ENCODE measurements at places on chromosomes 11 and 22.

DNA sequence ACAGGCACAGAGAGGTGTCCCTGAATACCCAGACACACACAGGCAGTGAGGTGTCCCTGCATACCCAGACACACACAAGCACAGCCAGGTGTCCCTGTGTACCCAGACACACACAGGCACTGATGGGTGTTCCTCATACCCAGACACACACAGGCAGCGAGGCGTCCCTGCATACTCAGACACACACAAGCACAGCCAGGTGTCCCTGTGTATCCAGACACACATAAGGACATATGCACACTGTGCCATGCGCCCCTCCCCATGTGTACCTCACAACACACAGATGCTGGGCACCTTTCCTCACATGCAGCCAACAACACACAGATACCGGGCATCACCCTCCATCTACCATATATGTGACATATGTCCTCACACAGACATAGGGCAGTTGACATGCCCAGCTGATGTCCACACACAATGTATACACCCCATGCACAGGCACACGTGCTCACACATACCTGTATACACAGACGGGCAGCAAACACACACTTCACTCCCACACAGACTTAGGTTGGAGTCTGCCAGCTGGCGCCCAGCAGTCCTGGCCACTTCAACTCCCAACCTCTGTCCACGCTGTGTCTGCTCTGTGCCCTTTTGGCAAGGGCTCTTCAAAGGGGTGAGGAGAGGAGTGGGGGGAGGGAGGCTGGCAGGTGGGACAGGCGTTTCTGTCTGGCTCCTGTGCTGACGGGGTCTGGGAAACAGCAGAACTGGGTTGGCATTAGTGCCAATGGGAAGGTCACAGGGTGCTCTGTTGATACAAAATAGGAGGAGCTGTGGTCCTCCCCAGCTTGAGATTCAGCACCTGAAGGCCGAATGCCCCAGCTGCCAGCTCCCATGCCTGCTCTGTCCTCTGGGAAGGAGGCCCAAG is 69.4 kb upstream of the ALX4 start:
- DNase-seq = no peak

DNA sequence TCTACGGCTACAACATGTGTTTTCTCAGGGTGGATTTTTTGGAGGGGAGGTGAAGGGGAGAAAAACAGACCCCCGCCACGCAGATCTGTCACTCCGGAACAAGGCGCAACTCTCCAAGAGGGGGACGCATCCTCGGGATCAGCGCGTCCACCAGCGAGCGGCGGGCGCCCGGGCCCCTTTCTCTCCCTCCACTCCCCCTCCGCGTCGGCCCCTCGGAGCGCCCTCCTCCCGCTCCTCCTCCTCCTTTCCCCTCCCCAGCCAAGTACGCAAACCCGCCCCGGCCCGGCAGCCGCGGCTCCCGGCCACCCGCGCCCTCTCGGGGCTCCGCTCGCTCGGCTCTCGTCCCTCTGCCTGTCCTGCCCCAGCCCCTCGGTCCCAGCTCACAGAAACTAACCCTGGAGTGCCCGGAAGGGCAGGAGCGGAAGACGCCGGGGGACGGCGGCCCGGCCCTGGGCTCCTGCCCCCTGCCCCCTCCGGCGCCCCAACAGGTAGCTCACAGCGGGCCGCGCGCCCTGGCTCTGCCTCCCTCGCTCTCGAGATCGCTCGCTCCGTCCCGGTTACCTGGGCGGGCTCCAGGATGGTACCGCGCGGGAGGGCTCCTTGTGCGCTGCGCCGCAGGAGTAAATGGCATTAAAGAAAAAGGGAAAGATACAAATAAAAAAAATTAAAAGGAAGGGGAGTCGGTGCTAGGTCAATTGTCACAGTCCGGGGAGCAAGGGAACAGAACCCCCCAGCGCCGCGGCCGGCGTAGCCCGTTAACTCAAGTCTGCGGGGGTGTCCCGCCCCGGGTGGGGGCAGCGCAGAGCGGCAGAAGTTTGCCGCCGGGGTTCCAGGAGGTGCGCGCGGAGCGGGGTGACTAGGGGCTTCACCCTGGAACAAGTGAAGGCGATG is 131.4 kb upstream of the C11orf58 start:
- no peak for DNase-seq

GRCh38 chr22:31897842-31898805 is 46.2 kb upstream of the YWHAH start:
- DNase-seq = no peak

GRCh38 chr11:133082841-133083488 is 449.3 kb downstream of the OPCML start:
- DNase-seq = no peak

- no peak for DNase-seq
Observed at GRCh38 chr11:103662880-103663279, 373.6 kb upstream of the DDI1 start.

GRCh38 chr11:108693852-108694251 is 29.0 kb downstream of the DDX10 start:
- no peak for DNase-seq

- DNase-seq = no peak
Observed at GRCh38 chr11:24524156-24524555, 27.3 kb downstream of the LUZP2 start.

GRCh38 chr22:30694171-30694639 is 469 bp upstream of the OSBP2 start:
- DNase-seq = peak; percentile 56

- DNase-seq = no peak
Observed at GRCh38 chr11:94961255-94961654, 12.1 kb downstream of the CWC15 start.

DNA sequence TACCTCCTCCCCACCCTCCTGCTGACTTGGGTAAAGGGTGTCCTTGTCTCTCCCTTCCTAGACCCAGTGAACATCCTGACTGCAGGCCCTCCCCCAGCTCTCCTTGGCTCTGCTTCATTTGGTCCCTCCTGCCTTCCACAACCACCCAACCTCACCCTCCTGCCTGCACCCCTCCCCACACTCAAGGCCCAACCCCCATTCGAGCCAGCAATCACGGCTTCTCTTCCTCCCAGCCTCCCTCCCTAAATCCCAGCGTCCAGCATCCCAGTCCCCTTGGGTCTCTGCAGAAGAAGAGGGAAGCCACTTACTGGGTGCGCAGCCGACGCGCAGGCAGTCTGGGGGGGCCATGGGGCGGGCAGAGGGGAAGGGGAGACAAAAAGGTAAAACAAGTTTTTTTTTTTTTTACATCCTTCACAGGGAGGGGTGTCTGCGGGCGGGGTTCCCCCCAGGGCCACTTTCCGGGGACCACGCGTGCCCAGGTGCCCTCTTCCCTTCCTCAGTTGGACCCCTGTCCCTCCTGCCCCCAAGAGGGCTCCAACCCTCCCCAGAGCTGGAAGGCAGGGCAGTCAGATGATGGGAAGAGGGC is 62.5 kb downstream of the SLC22A12 start:
- DNase-seq = no peak

GRCh38 chr11:102936864-102937509 is 18.5 kb downstream of the MMP13 start:
- no peak for DNase-seq

DNA sequence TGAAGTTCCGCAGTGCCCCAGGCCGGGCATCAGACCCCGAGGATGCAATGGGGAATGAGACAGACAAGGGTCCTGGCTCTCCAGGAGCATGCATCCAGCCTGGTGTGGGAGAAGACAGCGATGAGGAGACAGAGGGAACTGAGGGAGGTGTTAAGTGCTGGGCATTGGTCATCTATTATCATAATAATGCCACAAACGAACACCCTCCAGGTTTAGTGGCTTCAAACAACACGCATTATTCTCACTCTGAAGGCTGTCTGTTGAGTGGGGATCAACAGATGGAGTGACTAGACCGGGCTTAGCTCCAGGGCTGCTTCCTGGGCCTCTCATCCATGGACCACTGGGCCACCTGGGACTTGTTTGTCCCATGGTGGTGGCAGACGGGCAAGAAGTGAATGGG is 48.6 kb downstream of the MCM5 start:
- DNase-seq = no peak

DNA sequence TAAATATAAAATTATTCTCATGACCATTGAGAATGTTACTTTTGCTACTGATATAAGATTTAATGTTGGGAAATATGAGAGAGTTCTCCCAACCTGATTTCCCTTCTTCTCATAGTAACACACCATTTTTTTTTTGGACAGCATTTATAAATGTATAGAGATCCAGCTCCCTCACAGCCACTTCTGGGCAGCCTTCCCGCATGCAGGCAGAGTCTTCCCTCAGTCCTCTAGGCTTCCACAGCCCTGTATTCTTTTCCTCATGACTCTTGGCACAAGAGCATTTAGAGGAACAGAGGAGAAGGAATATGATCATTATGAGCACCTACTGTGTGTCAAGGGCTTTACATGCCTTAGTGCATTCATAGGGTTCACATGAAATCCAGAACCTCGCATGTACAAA is 9.0 kb downstream of the DTX4 start:
- no peak for DNase-seq

DNA sequence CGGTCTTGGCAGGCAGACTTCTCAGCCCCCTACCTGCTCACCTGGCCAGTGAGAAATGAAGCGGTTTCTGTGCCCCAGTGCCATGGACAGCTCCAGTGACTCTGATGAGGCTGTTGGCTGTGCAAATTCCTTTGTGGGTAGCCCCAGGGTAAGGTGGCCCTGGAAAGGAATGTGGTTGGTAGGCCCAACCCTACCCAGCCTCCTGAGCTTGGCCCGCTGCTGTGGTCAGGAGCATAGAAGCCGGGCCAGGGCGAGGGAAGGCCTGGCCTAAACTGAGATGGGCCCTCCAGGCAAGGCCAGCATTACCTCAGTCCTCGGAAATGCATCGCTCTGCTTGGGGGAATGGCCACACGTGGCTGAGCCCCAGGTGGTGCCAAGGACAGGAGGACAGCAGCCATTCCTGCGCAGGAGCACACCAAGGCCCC is 16.9 kb downstream of the DAGLA start:
- DNase-seq = no peak

DNA sequence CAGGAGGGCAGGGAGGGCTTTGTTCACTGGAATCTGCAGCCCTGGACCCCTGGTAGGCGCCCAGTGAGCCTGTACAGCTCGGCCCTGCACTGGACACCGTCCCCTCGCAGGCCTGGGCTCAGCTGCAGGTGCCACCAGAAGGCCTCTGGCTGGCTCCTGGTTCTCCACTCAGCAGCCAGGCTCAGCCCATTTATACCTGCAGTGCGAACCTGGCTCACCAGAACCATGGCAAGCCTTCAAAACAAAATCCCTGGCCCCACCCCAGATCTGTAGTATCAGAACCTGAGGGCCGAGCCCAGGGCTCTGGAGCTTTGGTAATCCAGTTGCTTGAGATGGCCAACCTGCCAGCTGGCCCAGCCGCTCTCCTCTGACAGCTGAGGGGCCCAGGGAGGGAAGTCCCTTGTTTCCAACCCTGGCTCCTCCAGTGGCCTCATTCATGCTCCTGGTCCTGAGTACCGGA is 870 bp upstream of the FREY1 start:
- DNase-seq = no peak

DNA sequence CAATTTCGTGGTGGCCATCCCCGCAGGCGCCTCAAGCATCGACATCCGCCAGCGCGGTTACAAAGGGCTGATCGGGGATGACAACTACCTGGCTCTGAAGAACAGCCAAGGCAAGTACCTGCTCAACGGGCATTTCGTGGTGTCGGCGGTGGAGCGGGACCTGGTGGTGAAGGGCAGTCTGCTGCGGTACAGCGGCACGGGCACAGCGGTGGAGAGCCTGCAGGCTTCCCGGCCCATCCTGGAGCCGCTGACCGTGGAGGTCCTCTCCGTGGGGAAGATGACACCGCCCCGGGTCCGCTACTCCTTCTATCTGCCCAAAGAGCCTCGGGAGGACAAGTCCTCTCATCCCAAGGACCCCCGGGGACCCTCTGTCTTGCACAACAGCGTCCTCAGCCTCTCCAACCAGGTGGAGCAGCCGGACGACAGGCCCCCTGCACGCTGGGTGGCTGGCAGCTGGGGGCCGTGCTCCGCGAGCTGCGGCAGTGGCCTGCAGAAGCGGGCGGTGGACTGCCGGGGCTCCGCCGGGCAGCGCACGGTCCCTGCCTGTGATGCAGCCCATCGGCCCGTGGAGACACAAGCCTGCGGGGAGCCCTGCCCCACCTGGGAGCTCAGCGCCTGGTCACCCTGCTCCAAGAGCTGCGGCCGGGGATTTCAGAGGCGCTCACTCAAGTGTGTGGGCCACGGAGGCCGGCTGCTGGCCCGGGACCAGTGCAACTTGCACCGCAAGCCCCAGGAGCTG is 24.8 kb downstream of the ADAMTS15 start:
- no peak for DNase-seq

DNA sequence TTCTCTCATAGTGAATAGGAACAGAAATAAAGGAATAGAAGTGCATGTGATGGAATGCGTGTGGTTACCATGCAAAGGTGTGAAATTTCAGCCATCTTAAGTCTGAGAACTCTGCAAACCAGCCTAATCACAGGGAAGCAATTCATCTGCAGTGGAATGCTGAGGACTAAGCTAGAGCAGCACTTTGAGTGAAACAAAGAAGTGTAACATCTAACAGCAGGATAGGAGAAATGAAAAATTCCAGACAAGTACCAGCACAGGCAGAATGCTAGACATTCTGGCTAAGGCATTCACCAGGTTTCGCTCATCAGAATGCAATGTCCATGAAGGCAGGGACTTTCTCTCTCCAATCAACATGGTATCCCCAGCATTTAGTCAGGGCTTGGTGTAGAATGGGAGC is 41.2 kb upstream of the SLC36A4 start:
- no peak for DNase-seq

GRCh38 chr11:120694726-120695125 is 183.2 kb downstream of the GRIK4 start:
- no peak for DNase-seq

DNA sequence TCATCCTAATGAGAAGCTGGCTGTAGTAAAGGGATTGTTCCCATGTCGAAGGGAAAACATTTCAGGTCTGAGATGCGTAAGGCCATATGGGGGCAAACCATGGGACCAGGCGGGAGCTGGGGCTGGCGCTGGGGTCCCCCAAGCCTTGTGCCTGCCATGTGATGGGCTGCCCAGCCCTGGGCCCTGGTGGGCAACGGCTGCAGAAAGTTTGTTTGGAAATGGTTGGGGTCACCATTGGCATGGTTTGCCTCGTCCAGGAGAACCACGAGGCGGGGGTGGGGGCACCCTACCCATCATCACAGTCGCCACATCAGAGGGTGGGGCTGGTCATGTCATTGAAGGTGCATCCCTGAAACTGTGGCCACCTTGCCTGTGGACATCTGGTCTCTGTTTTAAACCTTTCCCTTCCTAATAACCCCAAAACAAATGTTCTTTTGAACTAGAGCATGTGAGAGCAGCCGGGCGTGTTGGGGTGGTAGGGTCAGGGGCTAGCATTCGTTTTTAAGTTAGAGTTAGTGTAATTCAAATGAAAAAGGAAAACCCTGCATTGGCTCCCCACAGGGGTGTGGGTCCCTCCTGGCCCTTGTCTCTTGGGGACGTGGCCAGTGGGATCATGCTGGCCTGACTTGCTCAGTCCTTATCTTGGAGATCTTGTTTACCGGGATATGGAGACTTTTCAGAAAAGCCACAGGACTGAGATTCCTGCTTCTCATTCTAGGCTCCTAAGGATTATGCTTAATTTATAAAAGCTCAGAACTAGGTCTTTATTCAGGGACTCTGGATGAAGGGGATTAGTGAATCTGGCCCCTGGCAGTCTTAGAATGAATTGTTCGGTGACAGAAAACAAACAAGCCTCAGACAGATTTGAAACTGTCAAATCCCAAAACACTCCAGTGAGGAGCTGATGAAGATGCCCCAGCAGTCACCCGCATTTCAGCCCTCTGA is 98.5 kb downstream of the CTTN start:
- DNase-seq = no peak

GRCh38 chr11:11661326-11662040 is 39.7 kb upstream of the GALNT18 start:
- peak; percentile 18 for DNase-seq
